ENCODE measurements at places on chromosomes 13 and 19.

DNA sequence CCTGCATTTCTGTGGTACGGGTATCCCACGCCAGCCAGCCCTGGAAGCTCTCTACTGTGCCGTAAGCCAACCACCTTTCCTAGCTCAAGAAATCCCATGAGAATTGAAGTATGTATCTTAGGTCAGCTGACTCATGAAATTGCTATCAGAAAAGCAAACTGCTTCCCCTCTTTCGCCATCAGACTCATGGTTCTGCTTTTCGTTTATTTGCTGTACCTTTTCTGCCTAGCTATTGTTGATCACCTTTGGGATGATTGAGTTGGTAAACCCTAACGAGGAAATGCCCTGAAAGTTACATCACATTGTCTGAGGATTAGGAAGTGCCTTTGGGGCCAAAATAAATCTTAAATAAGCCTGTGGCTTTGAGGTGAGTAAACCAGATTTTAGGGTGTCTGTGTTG, at the start of gene ADGRE3:
Gene ADGRE3 (minus strand): TSS at position 81 of the 400 bp plus-strand sequence. CDS start 74 bp downstream, at position 7.
- DNase-seq, result no peak

GRCh38 chr13:50788551-50789210, 54.8 kb downstream of the DLEU7 start:
- no peak for DNase-seq

DNA sequence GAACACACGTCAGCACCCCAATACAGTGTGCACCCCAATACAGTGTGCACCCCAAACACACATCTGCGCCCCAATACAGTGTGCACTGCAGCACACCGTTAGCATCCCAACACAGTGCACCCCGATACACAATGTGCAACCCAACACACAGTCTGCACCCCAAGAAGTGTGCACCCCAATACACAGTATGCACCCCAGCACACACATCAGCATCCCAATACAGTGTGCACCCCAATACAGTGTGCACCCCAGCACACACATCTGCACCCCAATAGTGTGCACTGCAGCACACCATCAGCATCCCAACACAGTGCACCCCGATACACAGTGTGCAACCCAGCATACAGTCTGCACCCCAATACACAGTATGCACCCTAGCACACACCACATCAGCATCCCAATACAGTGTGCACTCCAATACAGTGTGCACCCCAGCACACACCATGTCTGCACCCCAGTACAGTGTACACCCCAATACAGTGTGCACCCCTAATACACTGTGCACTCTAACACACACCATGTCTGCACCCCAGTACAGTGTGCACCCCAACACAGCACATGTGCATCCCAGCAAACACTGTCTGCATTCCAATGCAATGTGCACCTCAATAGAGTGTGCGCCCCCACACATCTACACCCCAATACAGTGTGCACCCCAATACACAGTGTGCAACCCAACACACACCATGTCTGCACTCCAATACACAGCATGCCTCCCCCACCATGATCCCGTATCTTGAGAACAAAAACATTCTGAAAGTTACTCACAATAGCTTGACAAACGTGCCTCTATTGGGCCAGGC, 855 bp upstream of the CARS2 start:
- DNase-seq, result no peak

- DNase-seq, result no peak
Observed at GRCh38 chr13:113905942-113906341, 42.1 kb upstream of the GAS6 start.

DNA sequence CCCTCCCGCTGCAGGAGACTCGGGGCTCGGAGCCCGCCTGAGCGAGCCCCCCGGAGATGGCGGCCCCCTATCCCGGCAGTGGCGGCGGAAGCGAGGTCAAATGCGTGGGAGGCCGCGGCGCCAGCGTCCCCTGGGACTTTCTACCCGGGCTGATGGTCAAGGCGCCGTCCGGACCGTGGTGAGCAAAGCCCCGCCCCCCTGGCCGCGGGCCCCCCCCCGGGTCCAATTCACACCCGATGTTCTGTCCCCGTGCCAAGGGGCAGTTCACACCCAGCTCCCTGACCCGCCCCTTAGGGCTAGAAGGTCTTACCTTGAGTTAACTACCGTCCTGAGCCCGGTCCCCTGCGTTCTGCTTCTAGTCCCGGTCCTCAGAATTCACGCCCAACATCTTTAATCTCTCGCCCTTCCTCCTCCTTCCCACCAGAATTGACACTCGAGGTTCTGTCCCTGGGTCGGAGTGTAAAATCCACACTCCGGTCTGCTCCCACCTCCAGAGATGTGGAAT, 1.4 kb downstream of the NPAS1 start:
- DNase-seq, result no peak

DNA sequence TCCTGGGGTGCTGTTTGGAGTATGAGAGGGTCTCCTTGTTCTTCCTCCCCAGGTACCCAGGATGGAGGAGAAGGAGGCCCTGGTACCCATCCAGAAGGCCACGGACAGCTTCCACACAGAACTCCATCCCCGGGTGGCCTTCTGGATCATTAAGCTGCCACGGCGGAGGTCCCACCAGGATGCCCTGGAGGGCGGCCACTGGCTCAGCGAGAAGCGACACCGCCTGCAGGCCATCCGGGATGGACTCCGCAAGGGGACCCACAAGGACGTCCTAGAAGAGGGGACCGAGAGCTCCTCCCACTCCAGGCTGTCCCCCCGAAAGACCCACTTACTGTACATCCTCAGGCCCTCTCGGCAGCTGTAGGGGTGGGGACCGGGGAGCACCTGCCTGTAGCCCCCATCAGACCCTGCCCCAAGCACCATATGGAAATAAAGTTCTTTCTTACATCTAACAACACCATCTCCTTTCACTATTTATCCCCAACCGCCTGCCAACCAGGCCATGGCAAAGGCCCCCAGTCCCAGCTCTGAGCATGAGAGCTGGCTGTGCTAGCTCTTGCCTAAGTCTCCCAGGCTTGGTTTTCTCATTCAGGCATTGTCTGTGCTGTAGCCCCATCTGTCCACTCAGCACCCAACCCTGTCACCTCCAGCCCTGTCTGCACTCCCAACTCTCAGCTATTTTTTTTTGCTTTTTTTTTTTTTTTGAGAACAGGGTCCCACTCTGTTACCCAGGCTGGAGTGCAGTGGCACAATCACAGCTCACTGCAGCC, 11.2 kb downstream of the DKKL1 start:
- no peak for DNase-seq

- DNase-seq, result peak; percentile 48
Observed at GRCh38 chr19:2478278-2478755, 2.4 kb downstream of the GADD45B start.
